ENCODE measurements at places on chromosomes 11 and 22. TPM values are rescaled to one million over a fixed set of nuclear protein-coding genes. Genes with fewer than 3 reads are reported as not detected.

- DNase-seq: no peak
- H3K27me3 ChIP-seq: no peaks in the 10 kb centered on the region
- H3K36me3 ChIP-seq: peaks cover 5% of the 10 kb centered on the region
- H3K4me1 ChIP-seq: peaks cover 26% of the 10 kb centered on the region
- no peak overlapping the region for H3K27ac ChIP-seq
Measured at GRCh38 chr11:65016705-65017104, 2.7 kb downstream of the ARL2 start.

GRCh38 chr11:92458486-92458885, 233.9 kb downstream of the FAT3 start:
- no peak for DNase-seq
- no peaks in the 10 kb centered on the region for H3K27me3 ChIP-seq
- H3K36me3 ChIP-seq: no peaks in the 10 kb centered on the region
- H3K27ac ChIP-seq: no peak overlapping the region

The TBX1 gene
- not detected for total RNA-seq

DNA sequence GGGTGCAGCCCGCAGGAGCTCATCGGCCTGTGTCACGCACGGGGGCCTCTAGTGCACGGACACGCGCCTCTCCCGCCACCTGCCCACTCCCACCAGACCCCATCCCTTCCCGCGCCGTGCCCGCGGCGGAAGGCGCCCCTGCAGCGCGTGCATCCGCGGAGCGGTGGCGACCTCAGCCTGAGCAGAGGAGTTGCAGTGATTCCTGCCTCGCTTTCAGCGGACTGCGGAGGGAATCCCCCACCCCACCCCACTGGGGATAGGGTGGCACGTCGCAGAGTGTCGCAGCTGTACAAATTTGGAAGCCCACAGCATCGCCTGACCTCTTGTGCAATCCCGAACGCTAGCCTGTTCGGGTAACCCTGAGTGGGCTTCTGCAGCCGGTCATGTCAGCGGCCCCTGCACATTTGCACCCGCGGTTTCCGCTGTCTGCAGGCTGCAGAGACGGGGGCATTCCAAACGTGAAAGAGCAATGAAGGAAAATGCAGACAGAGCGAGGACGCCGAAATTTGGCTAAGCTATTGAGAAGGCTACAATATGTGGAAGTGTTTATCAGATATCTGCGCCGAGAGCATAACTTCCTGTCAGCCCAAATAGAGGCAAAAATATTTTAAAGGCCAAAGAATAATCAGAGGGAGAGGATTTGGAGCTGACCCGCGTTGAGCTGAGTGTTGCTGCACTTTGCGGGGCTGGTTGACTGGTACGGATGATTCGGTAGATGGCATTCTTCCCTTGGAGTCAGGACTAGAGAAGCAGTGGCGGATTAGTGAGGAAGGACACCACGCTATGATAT, 617 bp upstream of the ARHGAP20 start:
- no peak overlapping the region for H3K27ac ChIP-seq
- H3K4me1 ChIP-seq: peaks cover 11% of the 10 kb centered on the region
- no peak for DNase-seq

The HORMAD2 gene
- not detected for total RNA-seq

- no peaks in the 10 kb centered on the region for H3K4me1 ChIP-seq
- peaks cover 30% of the 10 kb centered on the region for H3K27me3 ChIP-seq
- H3K4me3 ChIP-seq: no peak overlapping the region
- H3K27ac ChIP-seq: no peak overlapping the region
Measured at GRCh38 chr11:11370255-11370961, 17.4 kb upstream of the CSNK2A3 start.

DNA sequence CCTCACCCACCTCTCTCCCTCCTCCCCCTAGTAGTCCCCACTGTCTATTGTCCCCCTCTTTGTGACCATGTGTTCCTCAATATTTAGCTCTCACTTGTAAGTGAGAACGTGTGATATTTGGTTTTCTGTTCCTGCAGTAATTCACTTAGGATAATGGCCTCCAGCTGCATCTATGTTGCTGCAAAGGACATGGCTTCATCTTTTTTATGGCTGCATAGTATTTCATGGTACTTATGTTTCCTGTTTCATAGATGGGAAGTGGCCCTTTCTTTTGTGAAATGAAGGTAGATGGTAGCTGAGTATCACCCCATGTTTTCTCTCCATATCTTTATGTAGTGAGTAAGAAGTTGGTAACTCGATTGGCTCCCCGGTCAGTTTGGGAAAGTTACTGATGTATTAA, 66.6 kb upstream of the CREB3L1 start:
- DNase-seq: no peak
- no peak overlapping the region for H3K27ac ChIP-seq
- peaks cover 12% of the 10 kb centered on the region for H3K4me1 ChIP-seq
- H3K4me3 ChIP-seq: peak overlapping the region; percentile 66
- peaks cover 7% of the 10 kb centered on the region for H3K36me3 ChIP-seq

The DTX4 gene
- 1.1 TPM for total RNA-seq

The OR51I1 gene
- not detected for total RNA-seq

The SAAL1 gene
- 22.1 TPM for total RNA-seq

The SEC14L6 gene
- not detected for total RNA-seq

GRCh38 chr11:22405377-22405776, 67.2 kb downstream of the SLC17A6 start:
- H3K4me3 ChIP-seq: no peak overlapping the region
- no peaks in the 10 kb centered on the region for H3K4me1 ChIP-seq
- H3K27ac ChIP-seq: no peak overlapping the region
- no peak for DNase-seq

DNA sequence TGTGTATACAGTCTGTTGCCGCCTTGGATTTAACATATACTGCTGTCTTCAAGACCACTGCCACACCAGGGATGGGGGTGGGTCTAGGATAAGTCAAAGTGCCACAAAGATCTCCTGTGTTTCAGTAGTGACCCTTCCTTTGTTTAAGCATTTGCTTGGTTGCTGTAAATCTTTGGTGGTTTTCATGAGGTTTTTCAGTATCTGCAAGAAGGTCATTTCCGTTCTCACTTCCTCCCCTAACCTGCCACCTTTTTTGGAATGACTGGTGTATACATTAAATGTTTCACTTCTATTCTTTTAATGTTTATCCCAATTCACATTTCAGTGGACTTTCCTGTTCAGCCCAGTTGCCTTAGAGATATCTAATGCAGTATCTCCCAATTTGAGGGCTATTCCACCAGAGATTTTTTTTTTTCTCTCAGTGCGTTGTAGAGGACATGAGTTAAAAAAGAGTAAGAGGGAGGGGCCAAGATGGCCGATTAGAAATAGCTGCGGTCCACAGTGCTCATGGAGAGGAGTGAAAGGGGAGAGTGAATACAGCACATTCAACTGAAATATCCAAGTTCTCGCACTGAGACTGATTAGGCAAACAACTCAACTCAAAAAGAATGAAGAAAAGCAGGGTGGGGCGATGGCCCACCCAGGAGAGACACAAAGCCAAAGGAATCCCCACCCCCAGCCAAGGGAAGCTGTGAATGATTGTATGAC, 43.2 kb downstream of the USP47 start:
- H3K4me3 ChIP-seq: no peak overlapping the region
- peak overlapping the region; percentile 32 for H3K27ac ChIP-seq

DNA sequence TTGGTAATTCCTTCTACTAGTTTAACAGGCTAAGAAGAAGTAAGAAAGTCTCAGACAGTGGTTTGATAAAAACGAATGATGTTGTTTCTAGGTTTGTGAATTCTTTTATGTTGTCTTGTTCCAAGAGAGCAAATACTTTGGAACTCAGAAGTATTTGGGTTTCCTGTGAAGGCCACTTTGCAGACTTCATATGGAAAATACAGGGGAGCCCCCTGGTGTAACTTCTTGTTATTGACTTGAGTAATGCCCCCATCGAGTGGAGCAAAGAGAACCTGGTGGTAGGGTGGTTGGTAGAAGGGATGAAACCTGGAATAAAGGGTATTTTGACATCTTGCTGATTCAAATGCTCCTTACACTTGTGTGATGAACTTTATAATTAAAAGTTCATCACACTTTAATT, 40.0 kb upstream of the PTH start:
- no peaks in the 10 kb centered on the region for H3K4me1 ChIP-seq
- no peaks in the 10 kb centered on the region for H3K36me3 ChIP-seq
- H3K27ac ChIP-seq: no peak overlapping the region
- no peaks in the 10 kb centered on the region for H3K27me3 ChIP-seq

DNA sequence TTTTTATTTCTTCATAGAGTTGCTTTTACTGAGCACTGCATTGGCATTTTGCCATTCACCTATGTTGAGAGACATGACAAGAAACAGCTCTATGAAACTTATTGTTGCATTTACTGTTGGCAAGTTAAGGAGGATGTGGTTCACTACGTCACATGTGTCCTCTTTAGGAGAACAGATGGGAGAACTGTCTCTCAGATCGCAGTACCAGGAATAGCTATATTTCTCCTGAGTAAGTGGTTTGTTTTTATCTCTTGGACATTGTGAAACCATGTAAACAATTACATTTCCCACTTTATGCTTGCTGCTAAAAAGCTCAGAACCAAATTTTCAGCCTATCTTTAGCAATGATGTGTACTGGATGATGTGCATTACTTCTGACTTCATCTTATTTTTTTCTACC, 34.8 kb upstream of the PSMA1 start:
- H3K36me3 ChIP-seq: peaks cover 4% of the 10 kb centered on the region
- H3K27ac ChIP-seq: peak overlapping the region; percentile 94
- H3K4me3 ChIP-seq: peak overlapping the region; percentile 15
- DNase-seq: no peak
- no peaks in the 10 kb centered on the region for H3K27me3 ChIP-seq

The KIAA1671 gene
- total RNA-seq: 3.2 TPM

DNA sequence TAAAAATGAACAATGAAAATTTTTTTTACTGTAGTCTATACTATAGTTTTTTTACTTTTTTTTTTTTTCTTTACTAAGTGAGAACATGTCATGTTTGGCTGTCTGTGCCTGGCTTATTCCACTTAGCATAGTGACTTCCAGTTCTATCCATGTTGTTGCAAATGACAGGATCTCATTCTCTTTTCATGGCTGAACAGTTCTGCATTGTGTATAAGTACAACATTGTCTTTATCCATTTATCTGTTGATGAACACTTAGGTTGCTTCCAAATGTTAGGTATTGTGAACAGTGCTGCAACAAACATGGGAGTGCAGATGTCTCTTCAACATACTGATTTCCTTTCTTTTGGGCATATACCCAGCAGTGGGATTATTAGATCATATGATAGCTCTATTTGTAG, 88.1 kb upstream of the CCDC90B start:
- H3K27me3 ChIP-seq: no peaks in the 10 kb centered on the region
- H3K4me1 ChIP-seq: no peaks in the 10 kb centered on the region
- no peak overlapping the region for H3K4me3 ChIP-seq
- DNase-seq: no peak
- H3K27ac ChIP-seq: no peak overlapping the region

GRCh38 chr11:86800960-86801272, 574 bp downstream of the PRSS23 start:
- H3K27me3 ChIP-seq: peaks cover 75% of the 10 kb centered on the region
- H3K4me3 ChIP-seq: peak overlapping the region; percentile 55
- peaks cover 4% of the 10 kb centered on the region for H3K36me3 ChIP-seq
- DNase-seq: no peak
- no peak overlapping the region for H3K27ac ChIP-seq
- H3K4me1 ChIP-seq: peaks cover 6% of the 10 kb centered on the region
